ENCODE measurements at places on chromosomes 3 and 15. TPM values are rescaled to one million over a fixed set of nuclear protein-coding genes. Genes with fewer than 3 reads are reported as not detected.

GRCh38 chr3:39176025-39176714 lies 16.2 kb downstream of the XIRP1 start:
- DNase-seq: peak; percentile 51

DNA sequence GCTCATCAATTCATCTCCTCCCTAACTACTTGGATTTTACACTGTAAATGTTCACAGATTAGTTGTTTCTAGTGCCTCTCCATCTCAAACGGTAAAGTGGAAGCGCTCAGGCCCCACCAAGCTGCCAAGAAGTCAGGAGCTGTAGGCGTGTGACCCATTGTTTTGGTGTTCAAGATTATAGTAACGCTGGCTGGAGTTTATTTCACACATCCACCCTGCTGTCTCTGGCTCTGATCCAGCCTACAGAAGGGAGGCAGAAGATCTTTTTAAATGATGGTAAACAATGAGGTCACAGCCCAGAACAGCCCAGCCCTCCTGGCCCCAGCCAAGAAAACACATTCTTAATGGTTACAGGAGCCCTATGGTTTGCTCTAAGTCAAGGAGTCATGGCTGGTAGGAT lies 25.7 kb upstream of the GALNT15 start:
- peak; percentile 96 for DNase-seq

- no peak for DNase-seq
These were observed 32.9 kb downstream of the TBC1D2B start for GRCh38 chr15:78044407-78045155.

The SEMA5B gene
- not detected for total RNA-seq

The CILP gene
- 31.3 TPM for total RNA-seq

Measured in sigmoid colon (tissue), 7 donors.